ENCODE measurements at places on chromosomes 7 and 10.

- DNase-seq: no peak
Measured at GRCh38 chr7:2116989-2117591, 115.7 kb downstream of the MAD1L1 start.

DNA sequence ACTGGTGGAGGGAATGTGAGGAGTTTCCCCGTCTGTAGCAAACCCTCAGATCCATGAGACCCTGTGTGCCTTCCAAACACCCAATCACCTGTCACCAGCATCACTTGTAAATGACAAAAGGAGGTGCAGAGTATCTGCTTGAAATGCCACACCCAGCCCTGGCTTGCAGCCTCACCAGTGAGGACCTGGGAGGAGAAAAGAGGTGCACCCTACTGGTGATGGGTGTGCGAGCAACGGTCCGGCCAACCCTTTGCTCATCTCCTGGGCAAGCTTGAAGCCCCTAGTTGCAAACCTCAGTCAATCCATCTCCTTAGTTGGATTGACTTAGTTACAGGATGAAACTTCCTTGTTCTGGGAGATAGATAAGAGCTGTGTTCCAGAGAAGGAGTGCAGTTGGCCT, 62.4 kb upstream of the WAPL start:
- no peak for DNase-seq

DNA sequence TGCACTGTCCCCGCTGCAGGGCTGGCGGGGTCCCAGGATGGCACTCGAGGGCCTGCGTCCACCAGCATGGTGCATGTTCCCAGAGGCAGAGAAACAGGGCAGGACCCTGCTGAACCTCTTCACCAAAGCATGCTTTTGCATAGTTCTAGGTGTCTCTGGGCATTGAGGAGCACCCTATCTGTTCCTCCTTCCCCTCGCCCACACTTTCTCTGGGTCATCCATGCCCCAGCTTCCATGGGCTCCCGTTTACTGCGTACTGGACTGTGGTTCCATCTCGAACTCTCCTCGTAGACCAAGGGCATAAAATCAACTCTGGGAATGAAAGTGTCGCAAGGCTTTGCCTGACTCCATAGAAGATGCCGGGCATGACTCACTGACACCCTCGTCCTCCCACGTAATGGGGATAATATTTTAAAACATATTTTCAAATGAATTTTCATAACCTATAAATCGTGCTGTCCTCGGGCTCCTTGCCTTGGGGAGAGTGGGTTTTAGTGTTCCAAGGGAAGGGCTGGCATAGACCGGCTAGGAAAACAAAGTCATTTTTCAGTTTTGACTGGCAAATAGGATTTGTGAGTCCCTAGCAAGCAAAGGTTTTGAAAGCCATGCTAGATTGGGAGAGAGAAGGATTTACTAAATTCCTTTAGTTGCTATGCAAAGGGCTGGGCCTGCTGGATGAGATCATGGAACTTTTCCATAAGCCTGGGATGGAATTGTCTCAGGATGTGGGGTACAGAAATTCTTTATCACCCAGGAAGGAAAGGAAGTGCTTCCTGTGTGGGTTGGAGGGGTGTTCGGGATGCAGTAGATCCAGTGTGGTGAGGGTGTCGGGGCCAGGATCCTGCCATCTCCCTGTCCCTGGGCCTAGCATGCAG, 498.7 kb upstream of the MKI67 start:
- no peak for DNase-seq

DNA sequence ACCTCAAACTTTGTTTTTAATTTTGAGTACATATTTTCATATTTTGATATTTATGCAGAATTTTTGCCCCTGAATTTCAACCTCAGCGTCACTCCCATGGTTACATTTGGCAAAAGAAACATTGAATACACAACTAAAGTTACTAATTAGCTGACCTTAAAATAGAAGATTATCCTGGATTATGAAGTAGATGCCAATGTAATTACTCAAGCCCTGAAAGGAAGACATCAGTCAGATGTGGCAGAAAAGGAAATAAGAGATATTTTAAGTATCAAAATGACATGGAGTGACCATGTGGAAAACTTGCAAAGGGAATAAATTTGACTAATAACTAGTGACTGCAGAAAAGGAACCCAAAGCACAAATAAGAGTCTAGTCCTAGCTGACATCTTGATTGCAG, 701.3 kb upstream of the KCND2 start:
- DNase-seq: no peak

DNA sequence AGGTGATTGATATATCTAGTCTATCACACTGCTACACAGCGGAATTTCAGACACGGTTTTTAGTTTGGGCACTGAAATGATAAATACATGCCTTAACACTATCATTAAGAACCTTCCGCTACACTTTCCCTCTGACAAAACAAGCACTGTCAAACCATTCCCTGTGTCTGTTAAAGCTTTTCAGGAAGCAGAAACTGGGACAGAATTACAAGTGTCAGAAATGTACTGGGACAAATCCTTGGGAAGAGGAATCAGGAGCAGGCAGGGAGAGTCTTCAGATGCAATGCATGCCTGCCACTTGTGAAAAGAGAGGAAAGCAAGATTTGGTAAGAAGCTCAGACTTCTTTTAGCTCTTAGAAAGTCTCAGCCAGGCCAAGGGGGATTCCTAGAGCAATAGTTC, 196.8 kb upstream of the PTPRZ1 start:
- DNase-seq: no peak

DNA sequence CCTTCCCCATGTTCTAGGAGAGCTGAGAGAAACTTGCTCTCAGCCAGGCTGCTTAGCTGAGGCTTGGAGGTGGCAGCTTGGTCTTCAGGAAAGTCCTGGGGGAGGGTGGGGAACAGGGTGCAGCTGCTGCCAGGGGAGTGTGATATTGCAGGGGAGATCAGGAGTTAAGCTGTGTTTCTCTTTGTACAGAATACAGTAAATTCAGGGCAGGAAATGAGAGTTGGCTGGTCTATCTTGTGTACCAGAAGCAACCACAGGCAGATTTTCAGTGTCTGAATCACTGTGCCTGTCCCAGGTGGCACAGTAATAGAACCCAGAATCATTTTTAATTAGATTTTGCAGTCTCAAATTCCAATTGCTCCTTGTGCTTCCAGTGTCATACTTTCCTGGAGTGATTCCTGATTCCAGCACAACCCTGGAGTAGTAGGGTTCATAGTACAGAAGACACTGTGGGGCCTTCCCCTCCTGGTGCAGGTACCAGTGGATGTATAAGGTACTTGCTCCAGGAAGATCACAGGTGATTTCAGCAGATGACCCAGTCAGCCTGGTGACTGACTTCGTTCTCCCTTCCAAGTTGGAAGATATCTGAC, 94.0 kb upstream of the TARP start:
- DNase-seq: no peak

DNA sequence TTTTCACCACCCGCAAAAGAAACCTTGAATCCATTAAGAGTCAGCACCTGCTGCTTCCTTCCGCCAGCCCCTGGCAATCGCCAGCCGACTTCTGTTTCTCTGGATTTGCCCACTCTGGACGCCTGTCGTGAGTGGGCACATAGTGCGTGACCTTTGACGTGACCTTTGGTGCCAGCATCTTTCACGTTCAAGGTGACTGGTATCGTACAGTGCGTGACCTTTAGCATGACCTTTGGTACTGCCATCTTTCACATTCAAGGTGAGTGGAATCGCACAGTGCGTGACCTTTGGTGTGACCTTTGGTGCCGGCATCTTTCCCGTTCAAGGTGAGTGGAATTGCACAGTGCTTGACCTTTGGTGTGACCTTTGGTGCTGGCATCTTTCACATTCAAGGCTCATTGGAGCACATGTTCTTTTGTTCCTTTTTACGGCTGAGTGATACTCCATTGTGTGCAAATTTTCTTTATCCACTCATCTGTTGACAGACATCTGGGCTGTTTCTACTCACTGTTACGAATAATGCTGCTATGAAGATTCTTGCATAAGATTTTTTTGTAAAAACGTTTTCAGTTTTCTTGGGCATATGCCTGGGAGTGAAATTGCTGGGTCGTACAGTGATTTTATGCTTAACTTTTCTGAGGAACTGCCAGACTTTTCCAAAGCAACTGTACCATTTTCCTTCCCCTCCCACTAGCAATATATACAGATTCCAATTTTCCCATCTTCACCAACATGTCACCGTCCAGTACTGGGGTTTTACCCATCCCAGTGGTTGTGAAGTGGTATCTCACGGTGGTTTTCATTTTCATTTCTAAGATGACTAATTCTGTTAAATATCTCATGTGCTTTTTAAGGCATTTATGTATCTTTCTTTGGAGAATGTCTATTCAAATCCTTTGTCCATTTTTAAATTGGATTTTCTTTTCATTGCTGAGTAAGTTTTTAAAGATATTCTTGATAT, 145.3 kb downstream of the DIP2C start:
- no peak for DNase-seq

DNA sequence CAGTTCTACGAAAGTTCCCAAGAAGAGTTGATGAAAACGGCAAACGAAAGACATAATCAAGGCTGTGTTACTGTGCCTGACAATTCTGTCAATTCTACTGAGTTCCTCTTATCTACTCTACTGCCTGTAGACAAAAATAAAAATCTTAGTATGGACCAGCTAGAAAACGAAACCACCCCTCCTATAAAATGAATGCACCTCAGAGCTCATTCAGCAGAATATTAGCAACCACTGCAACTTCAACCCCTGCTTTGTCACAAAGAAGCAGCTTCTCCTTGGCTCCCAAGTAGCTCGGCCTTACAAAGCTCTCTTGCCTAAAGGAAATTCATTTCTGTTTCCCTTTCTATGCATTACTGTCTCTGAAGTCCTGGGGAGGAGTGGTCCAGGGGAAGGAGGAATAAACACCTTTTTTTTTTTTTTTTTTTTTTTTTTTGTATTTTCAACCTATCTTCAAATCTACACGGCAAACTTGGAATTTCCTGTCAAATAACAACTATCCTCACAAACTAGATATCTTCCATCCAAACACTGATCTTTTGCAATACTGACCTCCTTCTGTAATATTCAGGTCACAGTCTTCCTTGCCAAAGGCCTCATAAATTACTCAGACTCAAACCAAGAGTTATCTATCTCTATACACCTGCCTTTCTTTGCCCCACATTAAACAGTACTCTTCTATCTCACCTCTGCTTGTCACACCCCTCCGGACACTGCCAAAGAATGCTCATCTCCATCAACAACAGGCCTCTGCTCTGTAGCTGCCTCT, 74.3 kb downstream of the GLI3 start:
- DNase-seq: no peak

DNA sequence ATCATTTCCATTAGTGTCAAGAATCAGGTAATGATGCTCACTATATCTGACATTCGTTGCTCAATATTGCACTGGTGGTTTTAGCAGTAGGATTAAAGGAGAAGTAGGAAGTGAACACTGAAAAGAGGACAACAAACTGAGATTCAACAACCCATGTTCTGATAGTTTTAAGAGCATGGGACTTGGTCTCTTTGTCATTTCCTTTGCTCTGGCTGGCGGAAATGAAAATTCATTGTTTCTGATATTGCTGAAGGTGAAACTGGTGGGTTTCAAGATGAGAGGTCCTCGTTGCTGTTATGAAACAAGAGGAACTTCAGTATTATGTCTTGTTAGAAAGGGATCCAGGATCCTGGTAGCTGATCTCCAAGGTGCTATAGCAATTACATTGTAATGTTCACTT, 129.0 kb downstream of the DNAH11 start:
- DNase-seq: no peak

- DNase-seq: no peak
Measured at GRCh38 chr7:31004393-31004792, 40.6 kb downstream of the GHRHR start.

DNA sequence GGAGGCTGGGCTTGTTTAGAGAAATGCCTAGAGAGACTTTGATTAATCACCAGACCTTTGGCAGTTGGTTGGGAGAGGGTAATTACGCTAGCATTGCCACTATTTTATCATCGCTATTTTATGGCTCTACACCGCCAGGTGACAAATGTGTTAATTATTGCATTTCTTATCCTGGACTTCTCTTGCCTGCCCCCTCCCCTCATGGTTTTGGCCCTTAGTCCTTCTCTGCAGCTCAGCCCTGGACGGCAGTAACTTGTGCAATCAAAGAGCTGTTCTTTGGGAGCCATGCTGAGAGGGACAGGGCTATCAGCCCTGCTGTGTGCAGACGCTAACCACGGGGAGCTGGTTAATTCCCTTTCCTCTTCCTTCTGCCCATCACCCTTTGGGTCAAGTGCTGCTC, 585.0 kb downstream of the AUTS2 start:
- DNase-seq: no peak

DNA sequence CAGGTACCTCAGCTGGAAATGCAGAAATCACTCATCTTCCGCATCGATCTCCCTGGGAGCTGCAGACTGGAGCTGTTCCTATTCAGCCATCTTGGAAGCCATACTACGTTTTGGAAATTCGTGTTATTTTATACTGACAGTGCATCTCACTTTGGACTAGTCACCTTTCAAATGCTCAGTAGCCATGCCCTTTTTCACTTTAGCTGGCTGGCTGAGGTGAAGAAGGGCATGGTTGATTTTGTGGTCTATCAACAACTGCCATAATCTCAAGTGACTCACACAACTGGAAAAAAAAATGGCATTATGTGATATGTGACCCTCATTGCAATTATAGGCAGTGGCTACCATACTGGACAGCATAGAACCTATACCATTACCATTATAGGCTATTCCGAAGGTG, 100.5 kb downstream of the CCDC71L start:
- DNase-seq: no peak

GRCh38 chr10:102123223-102123622, 3.1 kb upstream of the LDB1 start:
- DNase-seq: no peak

GRCh38 chr10:113566888-113567287, 14.0 kb downstream of the HABP2 start:
- DNase-seq: no peak

DNA sequence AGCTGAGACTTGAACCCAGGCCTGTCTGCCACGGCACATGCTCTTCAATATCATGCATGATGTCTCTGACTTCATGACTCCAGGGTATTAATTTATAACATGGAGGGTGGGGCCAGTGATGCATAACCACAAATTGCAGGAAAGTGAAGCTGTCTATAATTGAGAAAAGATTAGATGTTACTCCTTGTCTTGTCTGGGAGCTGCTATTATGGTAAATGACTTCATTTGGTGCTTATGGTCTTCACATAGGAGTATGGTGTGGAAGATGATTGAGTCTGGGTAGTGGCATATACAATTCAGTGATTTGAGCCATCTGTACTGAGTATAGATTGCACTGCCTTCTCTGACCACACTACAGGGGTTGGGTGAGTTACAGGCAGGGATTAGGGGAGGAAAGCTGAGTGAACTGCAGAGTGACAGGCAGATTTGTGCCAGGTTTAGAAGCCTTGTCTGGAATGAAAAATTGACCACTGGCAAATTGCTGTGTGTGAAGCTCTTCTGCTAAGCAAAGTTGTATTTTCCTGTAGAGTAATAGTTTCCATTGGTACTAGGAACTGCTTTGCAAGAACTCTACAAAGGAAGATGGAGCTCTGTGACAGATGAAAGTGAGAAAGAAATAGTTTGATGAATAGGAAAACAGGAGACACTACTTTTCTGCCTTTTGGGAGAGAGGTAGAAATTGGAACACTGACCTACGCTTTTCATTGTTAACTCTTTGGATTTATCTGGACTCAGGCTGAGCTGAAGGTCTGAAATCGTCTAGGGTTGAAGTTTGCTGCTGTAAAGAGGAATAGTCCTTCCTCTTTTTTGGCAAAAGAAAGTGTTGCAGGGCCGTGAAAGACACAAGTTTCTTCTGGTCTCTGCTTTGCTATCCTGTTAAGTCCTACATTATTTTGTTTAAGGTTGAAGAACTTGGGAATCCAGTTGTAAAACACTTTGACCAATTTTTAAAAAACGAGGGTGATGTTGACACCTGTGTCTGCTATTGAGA, 2.7 kb downstream of the SND1 start:
- DNase-seq: no peak

All from activated B cell treated with CpG ODN at 0.5 μM for 24 hours (primary cell).